ENCODE measurements at places on chromosomes 5 and 9.

DNA sequence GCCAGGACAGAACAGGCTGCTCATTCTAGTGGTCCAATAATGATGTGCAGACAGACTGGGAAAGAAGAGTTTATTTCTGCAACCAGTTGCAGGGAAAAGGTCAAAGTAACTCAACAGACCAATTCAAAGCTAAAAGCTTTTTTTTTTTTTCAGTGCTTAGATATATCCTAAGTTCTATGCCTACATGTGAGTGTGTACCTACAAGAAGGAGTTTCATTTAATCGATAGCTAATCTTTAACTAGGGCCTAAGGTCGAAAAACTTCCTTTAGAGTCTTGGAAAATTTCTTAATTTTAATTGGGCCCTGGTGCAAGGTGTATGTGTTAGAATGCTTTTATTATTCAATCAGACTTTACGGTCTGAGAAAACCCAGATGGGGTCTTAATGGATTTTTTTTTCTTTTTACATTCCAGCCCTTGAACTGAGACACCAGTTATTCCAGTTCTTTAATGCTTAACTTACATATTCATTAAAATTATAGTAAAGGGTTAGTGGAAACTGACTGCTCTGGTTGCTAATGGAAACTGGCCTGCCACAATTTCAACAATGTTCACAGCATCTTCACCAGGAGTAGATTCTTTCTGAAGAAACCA is 365.3 kb downstream of the MTRR start:
- no peaks in the 10 kb centered on the region for H3K4me1 ChIP-seq
- no peak for DNase-seq
- H3K36me3 ChIP-seq, result no peaks in the 10 kb centered on the region
- H3K27ac ChIP-seq, result no peak overlapping the region
- no peak overlapping the region for H3K4me3 ChIP-seq

DNA sequence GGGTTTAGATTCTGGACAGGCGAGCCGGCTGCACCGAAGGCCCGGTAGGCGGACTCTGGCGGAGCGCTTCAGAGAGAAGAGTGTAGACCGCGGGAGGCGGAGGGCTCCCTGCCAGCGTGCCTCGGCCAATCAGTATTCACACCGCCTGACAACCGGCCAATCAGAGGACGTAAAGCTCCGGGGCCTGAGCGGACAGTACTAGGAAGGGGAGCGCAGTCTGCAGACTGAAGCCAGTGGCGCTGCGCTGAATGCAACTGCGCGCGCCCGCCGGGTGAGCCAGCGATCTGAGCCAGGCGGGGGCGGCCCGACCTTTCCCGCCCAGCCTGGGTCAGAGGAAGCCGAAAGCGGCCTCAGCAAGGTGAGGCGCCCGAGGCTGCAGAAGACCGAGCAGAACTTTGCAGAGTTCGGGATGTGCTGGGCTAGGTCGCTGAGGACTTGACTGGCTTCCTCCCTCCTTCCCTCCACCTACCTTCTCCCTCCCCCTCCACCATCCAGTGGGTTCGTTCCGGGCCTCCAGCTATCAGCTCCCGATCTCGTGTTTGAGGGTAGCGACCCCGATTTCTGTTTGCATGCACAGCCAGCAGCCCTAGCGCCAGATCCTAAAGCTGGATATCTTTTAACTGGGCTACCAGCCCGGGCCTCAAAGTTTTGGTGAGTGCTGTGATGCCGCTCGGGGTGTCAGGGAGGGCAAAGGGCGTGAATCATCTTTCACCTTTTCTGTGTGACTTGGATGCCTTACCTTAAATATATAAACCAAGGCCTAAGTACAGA is at the start of gene DMRT2:
DMRT2 (plus strand) TSS at position 233 of the 771 bp plus-strand sequence. CDS start 1,257 bp downstream, outside the sequence.
- H3K36me3 ChIP-seq, result no peaks in the 10 kb centered on the region
- DNase-seq, result peak; percentile 16
- peaks cover 3% of the 10 kb centered on the region for H3K27me3 ChIP-seq
- H3K4me3 ChIP-seq, result peak within 1 kb of the TSS; percentile 66
- H3K4me1 ChIP-seq, result no peaks in the 10 kb centered on the region

DNA sequence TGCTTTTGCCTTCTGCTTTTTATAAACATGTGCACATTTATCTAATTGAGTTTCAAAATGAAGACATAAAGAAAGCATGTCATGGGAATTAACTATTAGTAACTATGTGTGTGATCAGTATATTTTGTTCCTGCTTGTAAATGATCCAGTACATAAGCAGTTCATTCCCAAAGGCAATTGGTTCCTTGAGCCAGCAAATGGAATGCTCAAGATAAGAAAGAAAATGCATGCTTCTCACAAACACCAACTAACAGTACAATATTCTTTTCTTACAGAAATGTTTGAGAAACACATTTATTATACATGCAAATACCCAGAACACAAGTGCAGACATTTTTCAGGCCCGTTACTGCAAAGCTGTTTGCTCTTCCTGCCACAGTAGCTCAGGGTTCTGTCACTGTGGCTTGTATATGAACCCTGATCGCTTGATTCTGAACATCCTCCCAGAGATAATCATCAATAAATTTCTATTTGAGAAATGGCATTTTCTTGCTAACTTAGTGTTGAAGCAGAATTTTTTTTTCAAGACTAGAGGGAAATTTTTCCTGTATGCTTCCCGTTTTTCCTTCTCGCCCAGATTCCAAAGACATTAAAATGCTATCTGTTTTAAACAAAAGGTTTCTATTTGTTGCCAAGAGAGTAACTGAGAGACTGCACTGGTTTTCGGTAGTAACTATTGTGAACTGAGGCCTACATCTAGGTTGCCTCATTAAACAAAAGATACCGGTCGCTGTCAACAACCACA is 1.9 kb downstream of the GNAQ start:
- DNase-seq, result peak; percentile 46
- H3K36me3 ChIP-seq, result no peaks in the 10 kb centered on the region
- H3K4me3 ChIP-seq, result peak overlapping the region; percentile 90
- no peaks in the 10 kb centered on the region for H3K27me3 ChIP-seq
- peak overlapping the region; percentile 91 for H3K27ac ChIP-seq

- no peak overlapping the region for H3K27ac ChIP-seq
- no peaks in the 10 kb centered on the region for H3K27me3 ChIP-seq
- no peaks in the 10 kb centered on the region for H3K4me1 ChIP-seq
- H3K36me3 ChIP-seq, result no peaks in the 10 kb centered on the region
- H3K4me3 ChIP-seq, result no peak overlapping the region
- no peak for DNase-seq
Measured at GRCh38 chr5:87258507-87258906, 9.2 kb upstream of the RASA1 start.

DNA sequence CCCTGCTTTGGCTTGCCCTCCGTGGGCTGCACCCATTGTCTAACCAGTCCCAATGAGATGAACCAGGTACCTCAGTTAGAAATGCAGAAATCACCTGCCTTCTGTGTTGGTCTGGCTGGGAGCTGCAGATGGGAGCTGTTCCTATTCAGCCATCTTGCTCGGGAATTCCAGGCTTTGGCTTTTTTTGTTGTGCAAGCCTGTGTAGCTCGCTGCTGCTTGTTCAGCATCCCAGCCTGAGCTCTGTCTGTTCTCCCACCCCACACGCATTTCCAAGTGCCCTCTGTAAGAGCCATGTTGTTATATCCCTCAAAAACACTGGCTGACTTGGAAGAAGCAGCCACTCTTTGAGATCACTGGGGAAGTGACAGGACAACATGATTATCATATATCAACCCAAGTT is 101.6 kb upstream of the DPYSL3 start:
- no peak for DNase-seq
- H3K4me1 ChIP-seq, result peaks cover 9% of the 10 kb centered on the region
- H3K27ac ChIP-seq, result no peak overlapping the region

DNA sequence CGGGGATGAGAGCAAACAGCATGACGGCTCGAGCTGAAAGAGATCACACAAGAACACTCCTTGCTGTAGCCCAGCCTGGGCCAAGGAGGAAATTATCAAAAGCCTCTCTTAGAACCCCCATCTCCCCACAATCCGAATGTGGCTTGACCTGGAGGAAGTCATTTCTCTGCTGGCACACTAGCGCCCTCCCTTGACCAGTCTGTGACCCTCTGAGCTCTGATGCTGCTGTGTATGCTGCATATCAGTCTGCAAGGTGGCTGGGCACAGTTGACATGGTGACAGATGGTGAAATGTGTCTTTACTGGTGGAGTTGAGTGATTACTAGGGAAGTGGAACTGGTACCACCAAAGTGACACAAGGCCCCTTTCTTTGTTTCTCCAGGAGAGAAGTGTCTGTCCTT is 3.3 kb downstream of the SLC46A2 start:
- no peaks in the 10 kb centered on the region for H3K27me3 ChIP-seq
- no peaks in the 10 kb centered on the region for H3K36me3 ChIP-seq
- H3K4me3 ChIP-seq, result no peak overlapping the region
- H3K27ac ChIP-seq, result no peak overlapping the region
- H3K4me1 ChIP-seq, result peaks cover 10% of the 10 kb centered on the region
- no peak for DNase-seq

DNA sequence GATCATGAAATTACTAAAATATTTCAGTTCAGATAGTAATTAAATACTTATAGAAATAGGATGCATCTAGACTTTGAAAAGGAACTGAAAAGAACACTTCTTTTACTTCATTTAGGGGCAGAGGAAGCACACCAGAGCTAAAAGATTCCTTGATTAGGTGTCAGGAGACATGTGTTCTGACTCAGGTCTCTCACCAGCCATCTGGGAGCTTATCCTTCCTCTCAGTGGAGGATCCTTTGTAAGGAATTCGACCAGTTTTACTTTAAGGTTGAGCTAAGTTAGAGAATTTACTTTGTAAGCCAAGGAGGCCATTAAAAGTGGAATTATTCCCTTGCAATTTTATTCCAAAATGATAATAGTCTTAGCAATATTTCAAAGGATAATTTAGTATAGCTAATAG is 16.7 kb downstream of the VCAN start:
- H3K27me3 ChIP-seq, result no peaks in the 10 kb centered on the region
- peak; percentile 53 for DNase-seq
- H3K36me3 ChIP-seq, result peaks cover 59% of the 10 kb centered on the region
- H3K27ac ChIP-seq, result no peak overlapping the region
- H3K4me3 ChIP-seq, result no peak overlapping the region

- H3K27ac ChIP-seq, result no peak overlapping the region
- H3K36me3 ChIP-seq, result no peaks in the 10 kb centered on the region
- no peak overlapping the region for H3K4me3 ChIP-seq
- H3K27me3 ChIP-seq, result no peaks in the 10 kb centered on the region
- H3K4me1 ChIP-seq, result no peaks in the 10 kb centered on the region
Measured at GRCh38 chr5:38443390-38443789, 113.1 kb downstream of the LIFR start.

DNA sequence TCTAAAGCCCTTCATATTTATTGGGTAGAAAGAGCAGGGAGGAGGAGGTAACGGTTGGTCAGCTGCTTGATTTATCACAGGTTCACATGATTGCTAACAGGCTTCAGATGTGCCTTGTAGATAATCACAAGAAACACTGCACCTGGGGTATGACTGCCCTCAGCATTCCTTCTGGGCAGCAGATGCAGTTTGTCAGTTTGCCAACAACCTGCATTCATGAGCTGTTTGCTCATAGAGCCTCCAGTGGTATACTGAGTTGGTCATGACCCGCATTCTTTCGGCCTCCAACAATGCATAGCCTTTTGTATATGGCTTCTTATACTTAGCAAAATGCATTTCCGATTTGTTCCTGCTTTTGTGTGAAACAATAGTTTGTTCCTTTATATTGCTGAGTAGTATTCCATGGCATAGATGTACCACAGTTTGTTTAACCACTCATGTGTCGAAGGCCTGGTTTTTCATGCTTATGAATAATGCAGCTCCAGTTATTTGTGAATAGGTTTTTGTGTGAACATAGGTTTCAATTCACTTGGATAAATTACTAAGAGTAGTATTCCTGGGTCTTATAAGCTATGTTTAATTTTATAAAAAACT is 83.6 kb downstream of the ARHGEF28 start:
- no peak overlapping the region for H3K4me3 ChIP-seq
- no peaks in the 10 kb centered on the region for H3K4me1 ChIP-seq
- H3K27me3 ChIP-seq, result no peaks in the 10 kb centered on the region
- no peak for DNase-seq
- H3K27ac ChIP-seq, result no peak overlapping the region

GRCh38 chr5:154971501-154971900 is 30.6 kb downstream of the MRPL22 start:
- peaks cover 10% of the 10 kb centered on the region for H3K4me1 ChIP-seq
- peak; percentile 62 for DNase-seq
- no peaks in the 10 kb centered on the region for H3K27me3 ChIP-seq
- no peak overlapping the region for H3K27ac ChIP-seq
- H3K36me3 ChIP-seq, result peaks cover 7% of the 10 kb centered on the region

DNA sequence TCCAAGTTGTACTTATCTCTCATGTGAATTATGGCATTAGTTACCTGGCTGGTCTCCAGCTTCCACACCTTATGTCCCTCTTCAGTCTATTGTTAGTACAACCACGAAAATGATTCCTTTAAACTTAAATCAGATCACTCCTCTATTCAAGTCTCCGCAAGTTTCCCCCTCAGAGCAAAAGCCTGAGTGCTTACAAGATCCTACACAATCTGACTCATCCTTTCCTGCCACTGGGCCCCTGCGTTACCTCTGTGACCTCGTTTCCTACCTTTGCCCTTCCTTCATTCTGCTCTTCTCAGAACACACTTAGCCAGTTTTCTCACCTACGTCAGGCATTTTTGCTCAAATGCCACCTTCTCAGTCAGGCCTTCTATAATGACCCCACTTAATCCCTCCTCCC is 45.1 kb upstream of the GLIS3 start:
- no peak overlapping the region for H3K27ac ChIP-seq
- no peak for DNase-seq
- no peaks in the 10 kb centered on the region for H3K27me3 ChIP-seq
- no peak overlapping the region for H3K4me3 ChIP-seq

- H3K4me1 ChIP-seq, result no peaks in the 10 kb centered on the region
- H3K4me3 ChIP-seq, result no peak overlapping the region
- no peak overlapping the region for H3K27ac ChIP-seq
Measured at GRCh38 chr5:41636605-41637004, 126.2 kb upstream of the PLCXD3 start.

- H3K27ac ChIP-seq, result no peak overlapping the region
- H3K27me3 ChIP-seq, result no peaks in the 10 kb centered on the region
- no peaks in the 10 kb centered on the region for H3K4me1 ChIP-seq
- DNase-seq, result no peak
- H3K4me3 ChIP-seq, result no peak overlapping the region
Measured at GRCh38 chr9:105114964-105115728, 129.3 kb upstream of the SLC44A1 start.

DNA sequence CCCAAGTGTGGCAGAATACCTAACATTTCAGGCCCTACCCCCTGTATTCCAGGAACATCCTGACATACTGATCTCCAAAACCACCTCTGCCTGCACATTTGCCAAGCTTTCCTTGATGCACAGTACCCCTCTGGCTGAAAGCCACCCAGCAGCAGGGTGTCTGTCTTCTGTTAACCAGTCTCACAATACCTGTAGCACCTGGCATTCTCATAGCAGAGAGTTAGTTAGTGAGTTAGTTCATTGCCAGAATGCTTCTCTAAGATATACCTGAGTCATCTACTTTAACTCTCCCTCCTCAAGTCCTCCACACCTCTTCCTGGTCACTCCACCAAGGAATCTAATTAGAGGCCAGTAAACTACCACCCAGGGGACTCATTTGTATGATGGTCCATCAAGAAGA is 46.1 kb upstream of the IL7R start:
- DNase-seq, result no peak
- H3K36me3 ChIP-seq, result no peaks in the 10 kb centered on the region
- no peaks in the 10 kb centered on the region for H3K4me1 ChIP-seq
- no peak overlapping the region for H3K27ac ChIP-seq
- no peak overlapping the region for H3K4me3 ChIP-seq
- H3K27me3 ChIP-seq, result no peaks in the 10 kb centered on the region

Data from GM23248 (cell line).